NAMALWA (cell line): ENCODE measurements at places on chromosomes 12 and 14.

- no peak for DNase-seq
These were observed 534 bp downstream of the PPP2R3C start for GRCh38 chr14:35121026-35121886.

DNA sequence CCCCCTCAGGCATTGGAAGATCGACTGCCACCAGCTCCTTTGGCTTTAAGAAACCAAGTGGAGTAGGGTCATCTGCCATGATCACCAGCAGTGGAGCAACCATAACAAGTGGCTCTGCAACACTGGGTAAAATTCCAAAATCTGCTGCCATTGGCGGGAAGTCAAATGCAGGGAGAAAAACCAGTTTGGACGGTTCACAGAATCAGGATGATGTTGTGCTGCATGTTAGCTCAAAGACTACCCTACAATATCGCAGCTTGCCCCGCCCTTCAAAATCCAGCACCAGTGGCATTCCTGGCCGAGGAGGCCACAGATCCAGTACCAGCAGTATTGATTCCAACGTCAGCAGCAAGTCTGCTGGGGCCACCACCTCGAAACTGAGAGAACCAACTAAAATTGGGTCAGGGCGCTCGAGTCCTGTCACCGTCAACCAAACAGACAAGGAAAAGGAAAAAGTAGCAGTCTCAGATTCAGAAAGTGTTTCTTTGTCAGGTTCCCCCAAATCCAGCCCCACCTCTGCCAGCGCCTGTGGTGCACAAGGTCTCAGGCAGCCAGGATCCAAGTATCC, 288.7 kb downstream of the NAV3 start:
- DNase-seq, result no peak

GRCh38 chr12:132014092-132014914, 64.6 kb downstream of the EP400 start:
- no peak for DNase-seq

GRCh38 chr12:18222699-18223098, 38.6 kb upstream of the PIK3C2G start:
- no peak for DNase-seq

DNA sequence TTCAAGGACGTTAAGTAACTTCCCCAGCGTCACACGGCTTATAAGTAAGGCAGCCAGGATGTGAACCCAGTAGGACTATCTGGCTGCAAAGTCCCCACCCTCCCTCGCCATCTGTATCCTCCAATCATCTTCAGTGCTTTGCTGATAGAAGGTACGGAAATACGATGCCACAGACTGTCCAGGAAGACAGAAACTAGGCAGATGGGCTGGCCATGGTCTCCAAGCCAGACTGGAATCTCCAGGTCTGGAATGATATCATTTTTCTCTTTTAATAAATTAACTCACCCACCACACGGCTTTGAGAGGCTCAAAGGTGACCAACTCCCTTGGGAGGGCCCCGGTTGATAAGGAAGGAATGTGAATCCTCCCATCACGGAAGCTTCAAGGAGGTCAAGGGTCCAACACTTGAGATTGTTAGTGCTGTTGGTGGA, 16.3 kb upstream of the BDKRB1 start:
- no peak for DNase-seq

DNA sequence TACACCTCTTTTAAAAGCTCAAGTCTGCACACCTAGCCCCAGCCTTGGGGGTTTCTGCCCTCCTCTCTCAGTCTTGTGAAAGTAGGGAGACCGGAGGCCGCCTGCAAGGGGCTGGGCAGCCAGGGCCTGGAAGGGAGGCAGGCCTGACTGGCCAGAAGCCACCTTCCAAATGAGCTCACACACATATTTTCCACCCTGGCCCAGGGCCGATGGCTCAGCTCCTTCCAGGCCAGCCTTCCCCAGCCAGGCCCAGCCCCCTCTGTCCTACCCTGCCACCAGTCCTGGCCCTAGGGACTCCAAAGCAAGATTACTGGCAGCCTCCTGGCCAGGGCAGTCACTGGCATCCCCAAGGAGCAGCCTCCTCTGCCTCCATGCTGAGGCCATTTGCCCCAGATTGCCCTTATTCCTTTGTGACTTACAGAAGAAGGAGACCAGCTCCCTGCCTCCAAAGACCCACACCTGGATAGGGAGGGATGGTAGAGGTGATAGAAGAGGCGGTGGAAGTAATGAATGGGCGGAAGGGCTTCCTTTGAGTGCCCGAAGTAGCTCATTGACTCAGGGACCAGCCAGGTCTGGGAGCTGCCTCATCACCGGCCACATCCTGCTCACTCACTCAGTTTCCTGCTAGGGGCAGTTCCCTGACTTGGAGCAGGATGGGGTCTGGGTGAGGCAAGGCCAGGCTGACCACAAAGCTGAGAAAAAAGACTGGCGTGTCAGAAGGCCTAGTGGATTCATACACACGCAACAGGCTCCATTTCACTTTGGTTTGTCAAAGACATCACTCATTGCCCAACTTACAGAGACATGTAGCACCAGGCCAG, 14.8 kb downstream of the MMP14 start:
- DNase-seq, result no peak

DNA sequence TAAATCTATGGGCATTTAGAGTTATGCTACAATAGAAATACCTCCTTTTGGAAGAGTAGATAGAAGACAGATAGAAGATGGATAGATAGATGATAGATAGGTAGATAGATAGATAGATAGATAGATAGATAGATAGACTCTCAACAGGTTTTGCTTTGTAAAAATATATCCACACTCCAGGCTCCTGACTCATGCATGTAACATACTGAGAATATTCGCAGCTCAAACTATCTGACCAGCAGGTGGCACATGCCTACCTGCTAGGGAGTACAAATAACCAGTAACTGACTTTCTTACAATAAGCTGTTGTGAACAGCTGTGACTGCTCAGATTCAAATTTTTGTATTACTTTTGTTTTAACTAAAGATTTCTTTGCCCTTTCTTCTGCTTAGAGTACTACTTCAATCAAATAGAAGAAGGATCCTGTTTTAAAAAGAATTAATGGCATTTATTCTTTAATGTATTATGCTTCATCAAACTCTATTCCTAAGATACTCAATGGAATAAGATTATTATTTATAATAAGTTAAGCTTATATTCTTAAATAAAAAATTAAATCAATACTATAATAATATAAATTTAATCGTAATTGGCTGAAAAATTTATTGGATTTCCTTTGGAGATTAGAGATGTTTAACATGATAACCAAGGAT, 15.8 kb upstream of the CPNE8 start:
- peak; percentile 61 for DNase-seq

GRCh38 chr14:33950320-33951182, at the start of gene EGLN3:
TSS of gene EGLN3 (minus strand) at chr14:33951074. CDS start at chr14:33950752, 322 bp downstream.
- no peak for DNase-seq

GRCh38 chr12:1778911-1779310, 41.5 kb upstream of the LRTM2 start:
- no peak for DNase-seq
